ENCODE measurements at places on chromosomes 11 and 22. TPM values are rescaled to one million over a fixed set of nuclear protein-coding genes. Genes with fewer than 3 reads are reported as not detected.
A peak's percentile ranks its signal among the peaks of the same experiment; 100 is the strongest.

The FAM181B gene
- polyA plus RNA-seq: 0.22 TPM

The SPON1 gene
- polyA plus RNA-seq: 3.4 TPM

DNA sequence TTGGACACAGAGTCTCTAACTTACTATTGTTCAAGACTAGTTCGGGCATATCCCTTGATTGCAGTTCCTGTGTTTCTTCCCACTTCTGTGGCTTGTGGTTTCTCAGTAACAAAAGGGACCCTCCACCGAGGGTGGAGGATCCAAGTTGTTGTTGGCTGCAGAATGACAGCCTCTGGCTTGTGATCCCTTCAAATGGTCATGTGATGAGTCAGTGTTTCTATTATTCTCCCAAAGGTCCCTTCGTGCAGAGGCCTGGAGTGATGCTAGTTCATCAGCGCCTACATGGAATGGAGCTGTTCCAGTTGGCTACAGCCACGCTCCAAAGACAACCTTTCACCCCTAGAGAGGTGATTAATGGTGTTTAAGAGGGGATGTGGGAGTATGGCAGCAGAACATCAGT lies 2.6 kb upstream of the VWCE start:
- peak; percentile 1 for DNase-seq

The MS4A3 gene
- 0.61 TPM for polyA plus RNA-seq
